Skeletal muscle cell (primary cell): ENCODE measurements at places on chromosomes 1 and 21.

DNA sequence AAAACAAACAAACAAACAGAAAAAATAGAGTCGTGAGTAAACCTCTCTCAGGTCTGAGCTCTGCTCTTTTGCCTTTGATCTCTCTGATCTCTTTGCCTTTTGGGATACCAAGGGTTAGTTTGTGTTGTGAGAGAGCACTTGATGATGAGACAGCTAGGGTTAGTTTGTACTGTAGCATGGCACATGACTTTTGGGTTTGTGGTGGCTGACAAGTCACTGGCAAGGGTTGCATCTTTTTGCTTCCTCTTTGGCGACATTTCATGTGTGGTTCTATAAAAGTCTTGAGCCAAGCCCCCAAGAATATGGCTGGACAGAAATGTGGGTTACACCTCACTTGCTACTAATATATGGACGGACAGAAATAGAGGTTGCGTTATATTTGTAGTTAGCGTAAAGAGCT, 60.5 kb downstream of the TESK2 start:
- DNase-seq, result no peak

GRCh38 chr1:211527888-211528287, 35.9 kb upstream of the RD3 start:
- no peak for DNase-seq

- DNase-seq, result peak; percentile 19
Measured at GRCh38 chr1:107750364-107750959, 214.5 kb downstream of the VAV3 start.

DNA sequence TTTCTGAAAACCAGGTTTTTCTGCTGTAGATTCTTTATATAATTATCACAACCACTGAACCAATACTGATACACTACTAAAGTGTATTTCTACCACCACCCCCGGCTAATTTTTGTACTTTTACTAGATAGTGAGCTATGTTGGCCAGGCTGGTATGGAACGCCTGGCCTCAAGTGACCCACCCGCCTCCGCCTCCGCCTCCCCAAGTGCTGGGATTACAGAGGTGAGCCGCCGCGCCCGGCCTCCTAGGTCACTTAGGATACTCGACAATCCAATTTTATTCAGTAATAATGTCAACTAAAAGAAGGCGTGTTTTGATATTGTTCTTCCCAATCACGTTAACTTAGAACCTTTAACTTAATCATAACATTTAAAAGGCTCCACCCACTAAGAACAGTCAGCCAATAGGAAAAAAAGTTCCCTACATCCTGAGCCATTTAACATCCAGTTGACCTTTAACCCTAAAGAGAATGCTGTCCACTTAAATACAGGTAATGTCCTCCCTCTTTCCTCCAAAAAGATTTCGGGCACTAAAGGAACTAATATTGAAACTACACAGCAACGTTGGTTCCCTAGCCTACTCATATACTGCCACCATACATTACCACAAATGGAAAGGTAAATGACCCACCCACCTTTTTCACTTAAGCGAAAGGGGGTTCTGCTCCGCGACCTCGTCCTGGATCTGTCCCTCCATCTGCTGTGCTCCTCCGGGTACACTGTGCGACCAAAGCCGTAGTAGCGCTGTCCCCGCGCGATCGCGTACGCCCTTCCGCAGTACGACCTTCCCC, 1.2 kb downstream of the RSRP1 start:
- DNase-seq, result no peak

DNA sequence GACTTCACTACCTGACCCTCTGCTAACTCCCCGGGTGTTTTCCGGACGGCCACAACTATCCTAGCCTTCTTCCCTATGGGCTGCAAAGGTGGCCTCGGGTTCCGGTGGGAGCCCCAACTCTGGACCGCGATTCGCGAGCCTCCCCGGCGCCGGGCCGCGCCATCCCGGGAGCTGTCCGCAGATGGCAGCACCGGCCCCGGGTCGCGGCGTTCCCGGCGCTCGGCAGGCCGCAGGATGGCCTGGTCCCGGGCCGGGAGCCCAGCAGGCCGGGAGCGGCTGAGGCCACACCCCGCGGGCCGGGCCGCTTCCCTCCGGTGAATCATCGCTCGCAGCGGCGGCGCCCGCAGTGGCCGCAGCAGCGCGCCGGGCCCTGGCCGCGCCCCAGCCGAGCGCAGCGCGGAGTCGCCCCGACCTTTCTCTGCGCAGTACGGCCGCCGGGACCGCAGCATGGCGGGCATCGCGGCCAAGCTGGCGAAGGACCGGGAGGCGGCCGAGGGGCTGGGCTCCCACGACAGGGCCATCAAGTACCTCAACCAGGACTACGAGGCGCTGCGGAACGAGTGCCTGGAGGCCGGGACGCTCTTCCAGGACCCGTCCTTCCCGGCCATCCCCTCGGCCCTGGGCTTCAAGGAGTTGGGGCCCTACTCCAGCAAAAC, at the start of gene CAPN2:
CAPN2 (plus strand) TSS at position 346 of the 656 bp plus-strand sequence; CDS start at position 448, 102 bp downstream.
- DNase-seq, result no peak
